ENCODE measurements at places on chromosomes 12 and 14.

DNA sequence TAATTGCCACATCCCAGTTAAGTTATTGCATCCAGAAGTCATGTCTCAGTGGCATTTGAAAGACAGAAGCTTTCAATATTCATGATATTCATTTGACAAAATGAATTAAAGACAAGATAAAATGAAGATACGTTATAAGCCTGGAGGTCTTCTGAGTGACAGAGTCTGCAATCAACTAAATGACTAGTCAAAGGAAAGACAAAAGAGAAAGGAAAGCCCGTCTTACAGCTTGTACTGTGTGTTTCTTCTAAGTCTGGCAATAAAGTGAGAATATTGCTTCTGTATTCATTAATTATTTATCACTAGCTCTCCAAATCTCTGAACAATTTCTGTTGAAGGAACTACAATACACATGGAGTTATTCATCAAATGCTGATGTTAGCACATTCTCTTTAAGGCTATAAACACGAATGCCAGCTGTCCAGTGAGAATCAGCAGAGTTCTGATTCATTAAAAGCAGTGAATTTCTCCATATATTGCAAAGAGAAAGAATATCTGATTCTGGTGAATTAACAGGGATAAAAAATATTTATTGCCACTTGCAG is 70.7 kb downstream of the ATXN7L3B start:
- no peak for DNase-seq

DNA sequence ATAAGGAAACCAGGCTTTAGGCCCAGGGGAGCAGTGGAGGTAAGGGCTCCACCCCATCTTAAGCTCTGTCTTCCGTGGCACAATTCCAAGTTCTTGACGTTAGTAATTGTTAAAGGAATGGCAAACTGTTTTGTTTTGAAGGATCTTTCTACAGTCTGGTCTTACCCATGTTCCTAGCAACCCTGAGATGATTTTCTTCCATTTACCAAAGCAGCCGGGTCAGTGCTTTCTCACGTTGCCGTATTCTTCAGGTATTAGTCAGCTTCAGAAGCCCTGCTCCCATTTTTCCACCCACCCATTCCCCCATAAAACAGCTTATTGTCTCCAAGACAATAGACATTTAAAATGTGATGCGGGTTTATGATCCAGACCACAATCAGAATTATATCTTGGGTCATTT is 10.3 kb downstream of the NRIP2 start:
- DNase-seq = no peak

DNA sequence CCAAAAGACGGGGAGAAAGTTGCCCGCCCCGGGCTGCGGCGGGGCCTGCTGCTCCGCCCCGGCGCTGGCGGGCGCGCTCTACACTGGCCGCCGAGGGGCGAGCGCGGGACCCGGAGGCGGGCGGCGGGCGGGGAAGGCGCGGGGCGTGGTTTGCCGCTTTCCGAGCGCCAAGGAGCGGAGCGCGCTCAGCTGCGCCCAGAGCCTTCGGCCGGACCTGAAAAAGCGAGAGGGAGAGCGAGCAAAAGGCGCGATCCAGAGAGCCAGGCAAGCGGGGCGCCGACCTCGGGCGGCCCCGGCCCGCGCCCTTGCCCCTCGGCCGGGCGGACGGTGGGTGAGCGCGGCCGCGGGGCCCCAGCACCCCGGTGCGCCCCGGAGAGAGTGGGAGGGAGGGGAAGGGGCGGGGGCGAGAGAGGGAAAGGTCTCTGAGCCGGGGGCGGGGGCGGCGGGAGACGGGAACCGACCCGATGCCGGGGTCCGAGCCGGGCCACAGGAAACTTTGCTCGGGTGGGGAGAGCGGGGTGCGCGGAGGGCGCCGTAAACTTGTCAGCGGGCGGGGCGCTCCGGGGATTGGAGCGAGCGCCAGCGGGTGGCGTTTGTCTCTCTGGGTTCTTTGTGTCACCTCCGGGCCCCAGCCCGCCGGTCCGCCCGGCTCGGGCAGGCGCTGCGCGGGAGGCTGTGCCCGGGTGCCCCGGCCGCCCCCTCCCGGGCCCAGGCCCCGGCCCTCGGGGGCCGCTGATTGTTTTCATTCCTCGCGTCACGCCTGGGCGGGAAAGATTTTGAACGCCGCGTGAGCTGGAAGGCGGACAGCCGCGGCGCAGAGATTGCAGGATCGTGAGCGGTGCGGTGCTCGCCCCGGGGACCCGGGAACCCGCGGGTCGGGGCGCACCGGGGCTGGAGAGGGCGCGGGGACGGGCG is at the start of gene SYNE2:
Gene SYNE2 (plus strand): TSS at position 188 of the 915 bp plus-strand sequence. CDS start 56,145 bp downstream, outside the sequence.
- DNase-seq = peak; percentile 81

DNA sequence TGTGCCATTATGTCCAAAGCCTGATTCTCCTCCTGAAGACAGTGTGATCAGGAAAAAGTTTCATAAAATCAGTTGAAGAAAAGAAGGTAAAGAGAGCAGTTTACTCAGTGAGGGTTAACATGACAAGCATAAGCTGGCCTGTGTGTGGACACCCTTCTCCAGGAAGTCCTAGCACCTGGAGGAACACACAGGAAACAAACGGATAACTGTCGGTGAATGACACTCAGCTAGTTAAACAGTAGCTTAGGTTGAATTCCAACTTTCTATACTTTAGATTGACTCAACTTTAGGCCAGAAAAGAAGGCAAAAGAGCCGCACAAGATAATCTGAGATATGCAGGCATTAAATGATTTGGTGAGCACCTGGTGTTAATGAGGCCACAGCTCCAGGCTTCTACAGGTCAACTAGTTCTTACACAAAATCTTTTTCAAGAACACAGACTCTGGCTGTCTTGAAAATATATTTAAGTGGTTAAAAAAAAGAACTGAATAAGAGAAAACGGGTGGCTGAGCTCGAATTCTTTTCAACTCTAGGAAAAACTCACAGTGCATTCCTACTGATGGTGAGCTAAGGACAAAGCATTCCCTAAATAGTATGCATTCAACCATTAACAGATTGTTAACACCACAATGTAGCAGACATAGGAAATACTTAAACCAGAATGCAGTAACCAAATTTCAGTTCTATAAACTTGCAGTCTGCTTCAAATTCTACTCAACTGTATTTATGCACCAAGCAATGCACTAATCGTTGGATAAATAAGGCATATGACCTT is 56.9 kb upstream of the TSPAN8 start:
- no peak for DNase-seq

DNA sequence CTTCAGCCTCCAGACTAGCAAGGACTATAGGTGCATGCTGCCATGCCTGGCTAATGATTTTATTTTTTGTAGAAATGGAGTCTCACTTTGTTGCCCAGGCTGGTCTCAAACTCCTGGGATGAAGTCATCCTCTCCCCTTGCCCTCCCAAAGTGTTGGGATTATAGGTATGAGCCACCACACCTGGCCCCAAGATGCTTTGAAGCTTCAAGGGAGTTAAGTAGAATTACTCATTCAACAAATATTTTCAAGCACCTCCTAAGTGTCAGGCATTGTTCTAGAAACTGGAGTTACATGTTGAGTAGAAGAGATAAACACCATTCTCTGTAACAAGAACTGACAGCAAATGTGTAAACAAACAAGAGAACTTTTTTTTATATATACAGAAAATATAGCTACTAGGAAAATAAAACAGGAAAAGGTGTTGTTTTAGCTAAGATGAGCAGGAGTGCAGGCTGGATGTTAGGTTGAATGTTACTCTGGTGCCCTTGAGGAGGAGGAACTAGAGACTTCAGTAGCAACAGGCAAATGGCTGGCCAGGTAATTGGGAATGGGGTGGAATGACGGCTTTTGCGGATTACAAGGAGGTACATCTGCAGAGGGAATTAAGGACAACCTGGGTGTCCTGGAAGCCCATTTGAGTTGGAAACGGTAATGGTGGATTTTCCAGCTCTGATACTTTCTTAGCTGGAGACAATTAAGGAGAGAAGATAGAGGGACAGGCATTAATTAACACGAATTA is 32.0 kb upstream of the CFAP54 start:
- DNase-seq = no peak

DNA sequence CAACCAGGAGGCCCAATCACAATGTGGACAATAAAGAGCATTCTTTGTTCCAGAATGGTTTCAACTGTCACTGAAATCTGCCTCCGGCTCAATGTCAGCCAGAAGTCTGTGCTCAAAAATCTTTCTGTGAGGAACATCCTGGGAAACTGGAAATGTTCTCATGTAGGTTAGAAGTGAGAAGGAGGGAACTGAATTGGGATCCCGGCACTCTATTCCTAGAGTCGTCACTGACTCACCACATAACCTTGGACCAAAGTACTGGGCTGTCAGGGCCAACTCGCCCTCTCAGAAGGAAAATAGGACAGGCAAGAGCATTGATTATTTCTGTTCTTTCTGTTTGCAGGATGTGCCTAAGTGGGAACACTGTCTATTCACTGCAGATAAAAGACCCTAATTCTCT is 57.6 kb downstream of the PRKAB1 start:
- DNase-seq = no peak

- no peak for DNase-seq
Measured at GRCh38 chr12:67433385-67434175, 164.4 kb downstream of the CAND1 start.

DNA sequence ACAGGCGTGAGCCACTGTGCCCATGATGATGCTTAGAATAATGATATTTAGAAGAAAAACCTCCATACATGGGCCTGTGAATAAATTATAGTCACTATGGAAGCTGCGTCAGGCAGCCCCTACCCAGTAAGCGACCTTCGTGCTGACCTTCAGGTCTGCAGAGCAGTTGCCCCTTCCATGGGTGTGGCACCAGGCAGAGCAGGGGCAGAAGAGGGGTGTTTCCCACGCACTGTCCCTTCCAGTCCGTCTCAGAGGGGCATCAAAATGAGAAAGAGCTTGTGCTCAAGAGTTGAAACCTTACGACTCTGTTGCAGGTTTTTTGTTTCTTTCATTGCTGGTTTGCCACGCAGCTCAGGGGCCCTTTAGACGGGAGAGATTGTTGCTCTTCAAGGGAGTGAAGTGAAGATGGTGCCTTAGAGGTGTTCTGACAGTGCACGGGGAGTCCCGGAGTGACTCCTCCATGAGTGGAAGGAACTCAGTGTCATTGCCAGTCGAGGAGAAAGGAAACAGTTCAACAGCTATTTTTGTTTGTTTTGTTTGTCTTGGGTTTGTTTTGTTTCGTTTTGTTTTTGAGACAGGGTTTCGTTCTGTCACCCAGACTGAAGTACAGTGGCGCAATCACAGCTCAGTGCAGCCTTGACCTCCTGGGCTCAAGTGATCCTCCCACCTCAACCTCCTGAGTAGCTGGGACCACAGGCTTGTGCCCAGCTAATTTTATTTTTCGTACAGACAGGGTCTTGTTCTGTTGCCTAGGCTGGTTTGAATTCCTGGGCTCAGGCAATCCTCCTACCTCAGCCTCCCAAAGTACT is 13.9 kb downstream of the CKB start:
- no peak for DNase-seq

GRCh38 chr14:79407572-79407971 is 803.7 kb downstream of the DIO2 start:
- DNase-seq = no peak

DNA sequence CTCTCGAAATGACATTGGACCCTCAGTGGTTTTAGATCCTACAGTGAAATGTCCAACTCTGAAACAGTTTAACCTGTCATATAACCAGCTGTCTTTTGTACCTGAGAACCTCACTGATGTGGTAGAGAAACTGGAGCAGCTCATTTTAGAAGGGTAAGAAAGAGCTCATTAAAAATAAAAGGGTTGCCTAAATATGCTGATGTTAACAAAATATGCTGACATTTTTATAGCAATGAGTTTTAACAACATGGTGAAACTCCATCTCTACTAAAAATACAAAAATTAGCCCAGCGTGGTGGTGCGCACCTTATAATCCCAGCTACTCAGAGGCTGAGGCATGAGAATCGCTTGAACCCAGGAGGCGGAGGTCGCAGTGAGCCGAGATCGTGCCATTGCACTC is 73.5 kb downstream of the LRRK2 start:
- DNase-seq = no peak

- no peak for DNase-seq
Measured at GRCh38 chr12:14279845-14280244, 85.6 kb upstream of the ATF7IP start.

DNA sequence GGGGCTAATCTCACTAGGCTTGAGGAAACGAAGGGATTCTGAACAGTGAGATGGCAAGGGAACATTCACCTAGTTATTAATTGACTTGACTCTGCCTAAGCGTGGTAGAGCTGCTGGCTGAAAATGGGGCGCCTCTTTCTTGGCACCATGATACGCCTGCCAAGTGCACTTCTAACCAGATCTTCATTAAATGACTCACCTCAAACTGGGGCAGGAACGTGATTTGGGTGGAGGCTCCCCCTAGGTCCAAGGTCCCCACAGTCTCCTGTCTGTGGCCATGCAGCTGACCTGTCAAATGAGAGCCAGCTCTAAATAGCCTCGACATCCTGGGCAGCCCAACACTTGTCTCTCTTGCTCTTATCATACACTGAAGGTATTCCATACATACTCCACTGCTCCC is 26.0 kb downstream of the COQ6 start:
- DNase-seq = no peak

DNA sequence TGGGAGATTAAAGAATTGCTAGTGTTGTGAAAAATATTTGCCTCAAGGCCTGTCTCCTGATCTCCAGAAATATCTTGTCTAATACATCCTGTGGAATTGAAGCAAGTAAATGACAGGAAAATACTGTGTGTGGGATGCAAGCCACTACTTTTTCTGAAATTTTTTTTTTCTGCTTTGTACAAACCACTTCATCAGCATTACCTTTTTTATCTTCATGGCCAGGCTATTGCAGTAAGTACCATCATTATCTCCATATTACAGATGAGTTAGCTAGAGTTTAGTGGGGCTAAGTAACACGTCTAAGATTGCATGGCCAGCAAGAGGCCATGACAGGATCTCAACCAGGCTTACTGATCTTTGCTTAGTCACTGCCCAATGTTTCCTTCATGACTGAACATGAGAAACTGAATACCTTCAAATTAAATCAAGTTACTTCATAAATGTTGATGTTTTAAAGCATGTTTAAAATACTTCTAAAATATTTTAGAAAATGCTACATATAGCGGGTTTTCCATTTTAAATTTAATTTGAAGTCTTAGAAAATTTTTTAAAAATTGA is 273.7 kb downstream of the SLC6A15 start:
- no peak for DNase-seq

GRCh38 chr12:93126069-93126474 is 197.0 kb upstream of the EEA1 start:
- DNase-seq = no peak

GRCh38 chr12:50618864-50619609 is 114.3 kb downstream of the DIP2B start:
- no peak for DNase-seq

DNA sequence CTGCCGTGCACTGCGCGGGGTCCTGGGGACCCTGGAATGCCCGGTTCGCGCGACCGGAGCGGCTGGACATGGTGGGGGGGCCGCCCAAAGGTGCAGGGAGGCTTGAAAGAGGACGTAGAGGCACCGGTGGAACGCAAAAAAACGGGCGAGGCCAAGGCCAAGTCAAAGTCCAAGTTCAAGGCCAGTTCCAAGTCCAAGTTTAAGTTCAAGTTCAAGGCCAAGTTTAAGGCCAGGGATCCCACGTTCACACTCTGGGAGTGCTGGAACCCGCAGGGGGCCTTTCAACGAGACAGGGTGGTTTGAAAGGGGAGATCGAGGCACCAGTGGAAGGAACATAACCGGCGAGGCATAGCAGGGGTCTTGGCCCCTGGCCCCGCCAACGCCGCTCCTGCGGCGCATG is 317.6 kb downstream of the ALG10 start:
- no peak for DNase-seq

GRCh38 chr12:116358893-116359761 is 81.6 kb upstream of the MED13L start:
- DNase-seq = peak; percentile 94

Measured in hematopoietic multipotent progenitor cell treated with erythropoietin and hydrocortisone succinate and interleukin-3 and kit ligand, for 6 days (in vitro differentiated cells).